Cortex of kidney (tissue), 1 donor: ENCODE measurements at places on chromosomes 11 and 22.

DNA sequence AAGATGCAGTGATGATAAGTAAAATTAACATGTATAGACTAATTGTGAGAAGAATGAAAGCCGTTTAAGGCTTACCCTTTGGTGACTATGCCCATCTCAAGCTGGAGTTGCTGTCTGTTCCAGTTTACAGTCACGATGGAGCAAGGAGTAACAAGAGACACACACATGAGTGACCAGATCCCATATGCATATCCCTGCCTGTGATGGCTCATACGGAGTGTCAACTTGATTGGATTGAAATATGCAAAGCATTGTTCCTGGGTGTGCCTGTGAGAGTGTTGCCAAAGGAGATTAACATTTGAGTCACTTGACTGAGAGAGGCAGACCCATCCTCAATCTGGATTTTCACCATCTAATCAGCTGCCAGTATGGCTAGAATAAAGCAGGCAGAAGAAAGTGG lies 786.8 kb downstream of the FAM181B start:
- DNase-seq = no peak

GRCh38 chr22:31271026-31271425 lies 21.3 kb downstream of the PIK3IP1 start:
- no peak for DNase-seq

DNA sequence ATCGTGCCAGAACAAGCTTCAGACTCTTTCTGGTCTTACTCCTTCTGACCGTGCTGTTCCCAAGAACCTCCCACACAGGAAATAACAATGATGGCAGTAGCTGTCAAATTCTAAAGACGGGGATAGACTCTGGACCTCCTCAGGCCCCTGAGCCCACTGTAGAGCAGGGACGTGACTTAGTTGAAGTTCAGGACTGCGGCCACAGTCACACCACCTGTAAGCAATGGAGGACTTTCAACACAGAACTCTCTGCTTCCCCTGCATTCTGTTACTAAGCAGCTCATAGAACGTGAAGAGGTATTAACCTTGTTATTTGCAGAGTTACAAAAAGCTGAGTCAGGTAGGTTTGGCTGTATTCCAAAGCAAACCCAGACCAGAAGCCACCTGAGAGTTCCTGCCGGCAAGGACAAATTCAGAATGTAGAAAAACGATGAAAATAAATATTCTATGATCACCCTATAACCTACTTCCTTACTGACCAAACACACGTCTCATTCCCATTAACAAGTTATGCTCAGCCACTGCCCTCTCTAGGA lies 12.7 kb downstream of the TMEM45B start:
- DNase-seq = no peak

DNA sequence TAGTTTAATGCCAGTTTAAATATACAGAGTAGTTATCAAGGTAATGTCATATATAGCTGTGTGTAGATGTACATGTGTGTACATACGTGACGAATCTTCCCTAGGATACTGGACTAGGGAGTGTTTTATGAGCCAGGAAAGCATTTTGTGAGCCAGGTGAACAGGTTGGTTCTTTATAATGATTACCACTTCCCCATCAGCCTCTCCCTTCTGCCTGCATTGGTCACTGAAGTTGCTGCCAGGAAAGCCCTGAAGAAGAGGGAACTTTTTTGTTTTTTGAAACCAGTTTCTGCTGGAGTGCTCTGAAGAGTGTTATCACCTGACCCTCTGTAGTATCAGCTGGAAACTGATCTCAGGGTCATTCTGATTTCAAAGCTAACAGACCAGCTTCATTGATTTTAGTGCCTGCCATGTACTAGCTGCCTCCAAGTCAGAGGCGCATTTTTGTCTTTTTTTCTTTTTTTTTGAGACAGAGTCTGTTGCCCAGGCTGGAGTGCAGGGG lies 14.2 kb upstream of the ST14 start:
- no peak for DNase-seq

DNA sequence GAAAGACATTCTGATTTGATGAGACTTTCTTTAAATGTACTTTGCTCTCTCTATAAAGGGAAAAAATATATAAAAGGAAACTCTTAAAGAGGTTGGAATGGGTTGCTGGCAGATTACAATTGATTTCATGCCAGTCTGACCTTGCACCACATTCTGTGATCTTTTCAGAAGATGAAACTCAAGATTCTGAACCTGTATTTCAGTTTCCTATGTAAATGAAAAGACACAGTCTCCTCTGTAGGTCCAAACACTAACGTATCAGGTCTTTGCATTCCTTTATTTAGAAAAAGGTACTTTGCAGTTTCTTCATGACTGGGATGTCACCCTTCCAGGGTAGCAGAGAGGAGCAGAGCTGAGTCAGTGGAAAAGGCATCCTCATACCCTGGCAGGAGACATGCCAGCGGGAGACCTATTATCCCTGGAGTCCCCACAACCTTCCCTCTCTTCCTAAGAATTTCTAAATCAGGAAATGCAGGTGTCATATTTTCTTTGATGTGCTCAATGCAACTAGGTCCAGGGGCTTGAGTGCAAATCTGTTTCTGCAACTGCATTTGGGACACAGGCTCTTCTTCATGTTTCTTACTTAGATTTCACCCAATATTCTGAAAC lies 282.6 kb downstream of the CADM1 start:
- DNase-seq = no peak

GRCh38 chr11:105937738-105938137 lies 84.3 kb downstream of the MSANTD4 start:
- no peak for DNase-seq

- DNase-seq = no peak
These were observed 132.1 kb upstream of the TTC12 start for GRCh38 chr11:113182288-113182687.

DNA sequence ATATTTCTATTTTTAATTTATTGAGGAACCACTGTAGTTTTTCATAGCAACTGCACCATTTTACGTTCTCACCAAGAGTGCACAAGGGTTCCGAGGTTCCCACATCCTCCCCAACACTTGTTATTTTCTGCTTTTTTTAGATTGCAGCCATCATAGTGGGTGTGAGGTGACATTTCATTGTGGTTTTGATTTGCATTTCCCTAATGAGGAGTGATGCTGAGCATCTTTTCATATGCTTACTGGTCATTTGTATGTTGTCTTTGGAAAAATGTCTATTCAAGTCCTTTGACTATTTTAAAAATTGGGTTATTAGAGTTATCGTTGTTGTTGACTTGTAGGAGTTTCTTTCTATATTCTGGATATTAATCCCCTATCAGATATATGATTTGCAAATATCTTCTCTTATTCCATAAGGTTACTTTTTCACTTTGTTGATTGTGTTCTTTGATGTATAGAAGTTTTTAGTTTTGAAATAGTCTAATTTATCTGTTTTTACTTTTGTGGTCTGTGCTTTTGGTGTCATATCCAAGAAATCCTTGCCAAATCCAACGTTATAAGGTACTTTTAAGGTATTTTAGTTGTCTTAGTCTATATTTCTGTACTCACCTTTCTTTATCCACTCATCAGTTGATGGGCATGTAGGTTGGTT lies 9.0 kb downstream of the NEAT1 start:
- no peak for DNase-seq

DNA sequence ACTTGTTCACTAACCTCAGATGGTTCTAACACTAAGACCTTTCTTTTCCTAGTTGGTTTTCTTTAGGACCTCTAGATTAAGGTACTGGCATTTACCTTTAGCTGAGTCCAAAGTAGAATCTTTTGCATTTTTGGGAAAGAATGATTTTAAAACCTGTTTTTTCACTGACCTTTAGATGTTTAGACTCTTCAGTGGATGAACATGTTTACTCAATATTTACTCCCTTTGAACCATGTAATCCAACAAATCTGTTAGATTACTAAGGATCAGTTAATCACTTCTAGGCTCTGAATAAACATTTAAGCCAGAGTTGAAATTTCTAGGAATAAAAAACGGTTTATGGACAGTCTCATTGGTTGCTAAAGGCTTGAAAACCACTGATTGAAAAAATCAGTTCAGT lies 6.2 kb downstream of the TMEM135 start:
- DNase-seq = no peak

- DNase-seq = no peak
These were observed 9.3 kb upstream of the POLD3 start for GRCh38 chr11:74583024-74583624.

DNA sequence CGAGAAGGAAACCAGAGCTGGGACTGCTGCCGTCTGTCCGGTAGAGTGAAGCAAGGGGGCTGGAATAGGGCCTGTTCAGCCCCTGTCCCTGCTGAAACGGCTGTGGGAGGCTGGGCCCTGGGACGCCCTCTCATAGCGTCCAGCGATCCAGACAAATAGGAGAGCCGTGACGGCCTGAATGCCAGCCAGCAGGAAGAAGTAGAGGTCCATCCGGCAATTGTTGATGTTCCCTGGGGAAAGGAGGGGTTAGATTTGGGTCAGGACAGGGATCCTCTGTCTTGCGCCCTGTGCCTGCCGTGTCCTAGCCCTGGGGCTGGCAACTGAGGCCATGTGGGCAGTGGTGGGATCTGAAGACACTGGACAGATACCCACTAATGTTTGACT lies 12.9 kb downstream of the TMEM132A start:
- DNase-seq = no peak

DNA sequence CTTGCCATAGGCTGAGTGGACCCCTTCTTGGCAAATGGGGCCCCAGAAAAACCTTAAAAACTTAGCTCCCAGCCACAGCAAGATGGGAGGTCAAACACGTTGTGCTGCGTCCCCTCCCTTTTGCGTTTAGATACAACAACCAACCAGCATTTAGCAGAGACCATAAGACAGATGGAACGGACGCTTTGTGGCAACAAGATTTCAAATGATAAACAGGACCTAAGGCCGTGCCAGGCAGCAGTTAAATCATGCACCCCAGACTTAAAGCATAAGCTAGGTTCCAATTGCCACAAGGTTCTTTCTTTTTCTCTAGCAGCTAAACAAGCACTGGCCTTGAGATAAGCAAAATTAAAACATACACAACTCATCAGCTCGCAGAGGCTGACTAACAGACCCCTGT lies 39.4 kb upstream of the NTM start:
- DNase-seq = no peak

- DNase-seq = no peak
These were observed 66.9 kb downstream of the MPPED1 start for GRCh38 chr22:43478621-43479300.

GRCh38 chr22:46085828-46086576 lies 64.3 kb upstream of the PPARA start:
- no peak for DNase-seq

GRCh38 chr11:120715239-120715638 lies 203.7 kb downstream of the GRIK4 start:
- no peak for DNase-seq

GRCh38 chr22:32994041-32994830 lies 63.9 kb downstream of the SYN3 start:
- DNase-seq = no peak

- no peak for DNase-seq
These were observed 51.8 kb downstream of the TTC28 start for GRCh38 chr22:28627791-28628190.

DNA sequence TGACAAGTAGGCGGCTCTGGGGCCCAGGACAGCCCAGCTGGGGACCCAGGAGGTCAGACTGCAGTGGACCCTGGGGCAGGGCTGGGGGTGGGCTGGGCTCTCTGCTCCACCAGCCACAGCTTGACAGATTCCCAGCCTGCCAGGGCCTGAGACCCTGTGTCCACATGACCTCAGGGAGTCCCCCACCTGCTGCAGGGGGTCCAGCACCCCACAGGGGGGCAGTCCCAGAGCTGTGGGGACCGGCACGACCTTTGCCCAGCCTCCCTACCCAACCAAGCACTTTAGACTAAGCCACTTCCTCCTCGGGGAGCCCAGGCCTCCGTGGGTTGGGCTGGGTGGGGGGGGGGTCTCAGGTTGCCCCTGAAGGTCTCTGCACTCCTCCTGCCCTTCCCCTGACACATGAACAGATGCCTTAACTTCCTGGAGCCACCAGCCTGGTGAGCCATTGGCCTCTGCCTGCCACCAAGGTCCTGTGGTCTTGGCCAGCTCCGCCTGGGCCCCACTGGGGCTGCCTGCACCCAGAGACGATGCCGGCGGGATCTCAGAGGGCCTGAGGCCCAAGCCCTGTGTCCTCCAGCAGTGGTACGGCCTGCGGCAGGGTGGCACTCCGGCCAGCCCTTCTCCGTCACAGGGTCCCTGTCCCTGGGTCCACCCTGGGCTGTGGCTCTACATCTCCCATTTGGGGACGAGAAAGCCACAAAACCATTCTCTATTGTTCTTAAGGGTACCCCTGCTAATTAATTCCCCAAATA lies 3.4 kb downstream of the CCDC188 start:
- no peak for DNase-seq

GRCh38 chr11:78791254-78791653 lies 216.6 kb upstream of the NARS2 start:
- no peak for DNase-seq

- no peak for DNase-seq
These were observed 127.6 kb downstream of the CNTN5 start for GRCh38 chr11:99148352-99148751.

DNA sequence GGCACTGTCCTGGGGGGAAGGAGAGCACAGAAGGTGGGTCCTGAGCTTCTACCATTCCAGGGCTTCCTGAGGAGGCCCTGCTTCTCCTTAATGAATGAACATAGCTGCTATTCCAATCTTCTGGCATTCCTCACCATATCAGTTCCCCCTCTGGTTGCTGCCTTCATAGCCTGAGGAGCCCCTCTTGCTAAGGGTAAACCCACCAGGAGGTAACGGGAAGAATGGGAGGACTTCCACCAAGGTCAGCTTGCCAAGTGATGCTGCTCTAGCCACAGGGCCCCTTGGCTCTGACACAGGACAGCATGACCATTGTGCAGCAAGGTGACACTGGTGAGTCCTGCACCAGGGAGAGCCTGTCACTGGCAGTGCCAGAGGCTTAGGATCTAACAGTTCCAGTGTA lies 1022.5 kb downstream of the TBC1D22A start:
- no peak for DNase-seq

GRCh38 chr11:130609121-130610035 lies 160.9 kb downstream of the ADAMTS15 start:
- DNase-seq = no peak

DNA sequence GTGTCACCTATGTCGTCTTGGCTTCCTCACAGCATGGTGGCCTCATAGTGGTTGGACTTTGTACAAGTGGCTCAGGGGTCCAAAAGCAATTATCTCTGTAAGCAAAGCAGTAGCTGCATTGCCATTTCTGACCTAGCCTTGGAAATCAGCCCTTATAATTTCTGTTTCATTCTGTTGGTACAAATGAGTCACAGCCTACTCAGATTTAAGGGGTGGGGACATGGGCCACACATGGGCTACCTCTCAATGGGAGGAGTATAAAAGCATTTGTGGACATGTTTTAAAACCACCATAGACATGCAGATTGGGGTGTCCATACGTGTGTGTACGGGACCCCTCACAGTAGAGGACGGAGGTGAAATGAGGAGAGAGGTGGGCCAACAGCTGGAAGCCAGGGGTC lies 41.6 kb downstream of the CHRDL2 start:
- no peak for DNase-seq

- no peak for DNase-seq
These were observed 39.7 kb upstream of the AKIP1 start for GRCh38 chr11:8871171-8871775.

DNA sequence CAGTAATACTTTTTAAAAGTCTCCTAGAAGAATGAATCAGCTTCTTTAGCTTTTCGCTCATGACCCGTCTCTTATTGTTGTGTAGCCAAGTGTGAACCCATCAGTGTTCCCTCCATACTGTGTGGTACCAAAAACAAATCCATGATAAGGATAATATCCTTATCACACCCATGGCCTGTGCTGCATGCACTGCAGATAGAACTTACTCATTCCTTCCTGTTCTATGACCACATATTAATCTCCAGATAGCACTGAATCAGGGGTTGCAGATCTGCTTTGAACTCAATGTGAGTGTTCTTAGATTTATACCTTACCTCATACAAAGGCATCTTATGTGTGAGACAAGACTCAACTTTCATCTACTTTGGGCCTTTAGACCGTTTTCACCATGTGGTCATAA lies 373.4 kb downstream of the JRKL start:
- DNase-seq = no peak

- no peak for DNase-seq
These were observed 2.0 kb downstream of the ANO3 start for GRCh38 chr11:26333906-26334305.
